Astrocyte (in vitro differentiated cells and primary cell): ENCODE measurements at places on chromosomes 7 and 10. TPM values are rescaled to one million over a fixed set of nuclear protein-coding genes. Genes with fewer than 3 reads are reported as not detected.

Gene CHAT
- 0.12 and 1.00 TPM in 2 replicates for total RNA-seq

DNA sequence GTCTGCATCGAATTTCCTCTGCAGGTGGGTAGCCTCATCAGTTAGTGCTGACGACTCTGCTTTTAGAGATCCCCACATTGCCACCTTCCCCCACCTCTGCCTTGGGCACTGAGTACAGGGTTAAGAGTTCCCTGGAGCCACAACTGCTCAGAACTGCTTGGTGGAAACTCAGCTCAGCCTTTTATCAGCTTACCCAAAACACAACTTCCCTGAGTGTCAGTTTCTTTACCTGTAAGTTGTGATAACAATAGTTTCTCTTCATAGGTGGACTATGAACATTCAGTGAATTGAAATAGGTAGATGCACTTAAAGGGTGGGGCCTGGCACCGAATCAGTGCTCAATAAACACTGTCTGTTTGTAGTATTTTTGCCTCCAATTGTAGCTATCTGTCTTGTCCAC is 11.3 kb downstream of the ASB13 start:
- DNase-seq, result no peak
- no peak overlapping the region for H3K4me3 ChIP-seq
- peaks cover 5% of the 10 kb centered on the region for H3K4me1 ChIP-seq

Gene EPO
- not detected in 2 replicates for total RNA-seq

Gene HOXA7
- total RNA-seq, result not detected in 2 replicates

Gene NEUROD6
- not detected in 2 replicates for total RNA-seq

- H3K4me3 ChIP-seq, result no peak overlapping the region
- H3K27me3 ChIP-seq, result no peaks in the 10 kb centered on the region
- H3K4me1 ChIP-seq, result peaks cover 3% of the 10 kb centered on the region
- H3K27ac ChIP-seq, result no peak overlapping the region
- DNase-seq, result no peak
Observed at GRCh38 chr10:86583983-86584382, 62.4 kb upstream of the WAPL start.

DNA sequence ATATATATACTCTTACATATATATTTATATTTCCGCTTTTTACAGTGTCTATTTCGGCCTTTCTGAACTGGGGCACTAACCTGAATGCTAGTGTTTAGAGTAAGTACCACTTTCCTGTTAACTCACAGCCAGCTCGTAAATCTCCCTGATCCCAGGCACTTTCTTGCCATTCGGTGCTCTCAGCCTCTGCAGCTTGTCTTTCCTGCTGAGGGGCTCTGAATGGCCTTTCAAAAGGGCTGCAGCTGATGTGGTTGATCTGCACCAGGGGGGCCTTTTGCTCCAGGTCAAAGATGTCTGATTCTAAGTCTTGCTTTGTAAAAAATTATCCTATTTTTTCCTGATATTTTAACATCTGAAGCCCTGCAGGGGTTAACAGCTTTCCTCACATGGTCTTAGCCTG is 25.5 kb upstream of the HPS1 start:
- no peak overlapping the region for H3K27ac ChIP-seq
- no peak for DNase-seq
- H3K36me3 ChIP-seq, result no peaks in the 10 kb centered on the region
- H3K4me1 ChIP-seq, result peaks cover 5% of the 10 kb centered on the region
- H3K27me3 ChIP-seq, result no peaks in the 10 kb centered on the region

DNA sequence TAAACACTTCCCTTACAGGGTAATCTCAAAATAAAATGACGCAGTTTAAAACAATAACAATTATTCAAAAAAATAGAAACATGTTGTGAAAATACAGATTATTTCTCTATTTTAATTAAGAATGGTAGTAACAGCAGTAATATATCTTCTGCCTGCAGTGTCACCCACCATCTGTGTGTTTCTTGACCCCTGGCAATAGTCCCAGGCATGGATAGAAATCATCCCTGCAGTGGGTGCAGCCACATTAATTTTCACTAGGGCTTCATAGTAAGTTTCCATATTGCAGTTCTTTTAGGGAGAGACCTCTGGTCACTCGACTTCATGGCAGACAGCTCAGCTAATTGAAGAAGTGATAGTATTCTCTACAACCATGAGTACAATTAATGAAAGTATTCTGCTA is 470.1 kb upstream of the TEX47 start:
- H3K27ac ChIP-seq, result no peak overlapping the region
- H3K4me3 ChIP-seq, result no peak overlapping the region
- H3K36me3 ChIP-seq, result no peaks in the 10 kb centered on the region
- no peak for DNase-seq
- H3K27me3 ChIP-seq, result no peaks in the 10 kb centered on the region

DNA sequence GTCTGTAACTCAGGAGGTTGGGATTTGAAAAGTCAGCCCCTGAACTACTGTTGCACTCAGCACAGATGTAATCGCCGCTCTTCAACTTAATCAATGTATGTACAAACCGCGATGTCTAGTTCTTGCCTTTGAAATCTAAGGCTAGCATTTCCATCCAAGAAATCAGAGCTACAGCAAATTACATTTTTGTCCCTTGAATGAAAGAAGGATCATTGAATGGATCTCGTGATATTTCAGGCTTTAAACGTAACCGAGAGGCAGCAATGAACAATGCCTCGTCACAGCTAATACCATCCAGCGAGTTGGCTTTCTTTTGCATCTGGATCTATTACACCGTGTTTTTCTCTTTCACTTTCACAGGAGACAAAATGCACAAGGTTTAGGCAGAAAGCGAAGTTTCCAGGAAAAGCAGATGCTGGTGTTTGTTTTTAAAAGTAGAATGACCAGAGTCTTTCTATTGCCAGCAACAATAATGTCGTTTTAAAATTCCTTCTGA is 5.5 kb downstream of the SKIDA1 start:
- peak; percentile 85 for DNase-seq
- peak overlapping the region; percentile 92 for H3K27ac ChIP-seq
- no peaks in the 10 kb centered on the region for H3K36me3 ChIP-seq
- H3K4me3 ChIP-seq, result peak overlapping the region; percentile 70
- H3K27me3 ChIP-seq, result no peaks in the 10 kb centered on the region

Gene PIK3AP1
- 6.7 and 9.3 TPM in 2 replicates for total RNA-seq

GRCh38 chr10:28307267-28307666 is 4.4 kb upstream of the MPP7 start:
- H3K27me3 ChIP-seq, result peaks cover 41% of the 10 kb centered on the region
- H3K27ac ChIP-seq, result no peak overlapping the region
- no peak overlapping the region for H3K4me3 ChIP-seq
- H3K4me1 ChIP-seq, result peaks cover under 1% of the 10 kb centered on the region
- no peak for DNase-seq

- no peaks in the 10 kb centered on the region for H3K4me1 ChIP-seq
- H3K27ac ChIP-seq, result no peak overlapping the region
- H3K36me3 ChIP-seq, result no peaks in the 10 kb centered on the region
Observed at GRCh38 chr7:71385330-71385729, 253.4 kb downstream of the GALNT17 start.

DNA sequence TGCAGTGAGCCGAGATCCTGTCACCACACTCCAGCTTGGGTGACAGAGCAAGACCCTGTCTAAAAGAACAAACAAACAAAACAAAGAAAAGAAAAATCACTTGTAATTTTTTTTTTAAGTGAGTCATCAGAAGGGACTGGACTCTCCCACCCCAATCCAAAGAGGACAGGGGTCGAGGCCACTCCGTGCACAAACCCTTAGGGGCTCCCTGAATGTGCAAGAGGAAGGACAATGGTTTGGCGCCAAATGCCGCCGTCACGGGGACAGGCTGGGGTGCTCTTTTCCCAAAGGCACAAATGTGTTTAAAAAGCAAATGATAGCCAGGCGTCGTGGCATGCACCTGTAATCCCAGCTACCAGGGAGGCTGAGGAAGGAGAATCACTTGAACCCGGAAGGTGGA is 23.8 kb downstream of the RCC1L start:
- peaks cover 19% of the 10 kb centered on the region for H3K4me1 ChIP-seq
- H3K27me3 ChIP-seq, result no peaks in the 10 kb centered on the region
- peaks cover 15% of the 10 kb centered on the region for H3K36me3 ChIP-seq

Gene VAX1
- 0.34 and 0.62 TPM in 2 replicates for total RNA-seq

Gene NUDT13
- total RNA-seq, result 2.2 and 2.4 TPM in 2 replicates

GRCh38 chr7:625376-625971 is 101.0 kb upstream of the DNAAF5 start:
- H3K4me1 ChIP-seq, result no peaks in the 10 kb centered on the region
- H3K27me3 ChIP-seq, result no peaks in the 10 kb centered on the region
- no peak overlapping the region for H3K27ac ChIP-seq
- H3K4me3 ChIP-seq, result no peak overlapping the region
- no peaks in the 10 kb centered on the region for H3K36me3 ChIP-seq
- DNase-seq, result no peak

Gene ZNF365
- 8.9 and 11.0 TPM in 2 replicates for total RNA-seq

Gene GATA3
- total RNA-seq, result 11.8 and 17.6 TPM in 2 replicates

GRCh38 chr7:27377988-27378387 is 135.4 kb downstream of the EVX1 start:
- no peak for DNase-seq
- H3K36me3 ChIP-seq, result no peaks in the 10 kb centered on the region
- no peaks in the 10 kb centered on the region for H3K4me1 ChIP-seq

DNA sequence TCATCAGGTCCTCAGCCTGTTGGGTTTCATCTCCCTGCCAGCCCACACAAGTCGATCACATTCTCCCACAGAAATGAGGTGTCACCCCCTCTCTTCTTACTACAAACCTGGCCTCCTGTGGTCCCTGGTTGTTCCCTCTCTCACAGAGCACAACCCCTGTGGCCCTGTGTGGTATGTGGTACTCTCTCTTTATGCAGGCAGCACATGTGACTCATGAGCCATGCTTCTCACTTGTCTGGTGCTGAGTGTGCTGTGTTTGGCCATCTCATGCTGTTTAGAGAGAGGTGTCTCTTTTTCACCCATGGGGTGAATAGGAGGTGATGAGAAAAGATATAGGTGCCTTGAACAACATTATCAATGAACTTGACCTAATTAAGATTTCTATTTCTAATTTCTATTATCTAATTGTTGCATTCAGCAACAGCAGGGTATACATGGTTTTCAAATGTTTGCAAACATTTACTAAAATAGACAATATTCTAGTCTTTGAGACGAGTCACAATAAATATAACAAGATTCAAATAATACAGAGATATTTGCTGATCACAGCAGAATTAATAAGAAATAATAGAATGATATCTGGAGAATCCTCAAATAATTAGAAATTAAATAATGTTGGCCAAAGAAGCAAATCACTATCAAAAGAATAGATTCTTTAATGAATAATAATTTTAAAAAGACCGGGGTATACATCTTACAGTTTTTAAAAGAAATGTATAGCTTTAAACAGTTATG is 633.8 kb upstream of the IGFBP3 start:
- no peaks in the 10 kb centered on the region for H3K36me3 ChIP-seq
- peak; percentile 76 for DNase-seq
- no peak overlapping the region for H3K27ac ChIP-seq
- no peaks in the 10 kb centered on the region for H3K27me3 ChIP-seq
- peaks cover 23% of the 10 kb centered on the region for H3K4me1 ChIP-seq

- H3K4me1 ChIP-seq, result no peaks in the 10 kb centered on the region
- DNase-seq, result no peak
- H3K27me3 ChIP-seq, result no peaks in the 10 kb centered on the region
- no peak overlapping the region for H3K4me3 ChIP-seq
- no peaks in the 10 kb centered on the region for H3K36me3 ChIP-seq
Observed at GRCh38 chr7:49885593-49886285, 112.3 kb downstream of the VWC2 start.
